ENCODE measurements at places on chromosomes 12 and 14.

DNA sequence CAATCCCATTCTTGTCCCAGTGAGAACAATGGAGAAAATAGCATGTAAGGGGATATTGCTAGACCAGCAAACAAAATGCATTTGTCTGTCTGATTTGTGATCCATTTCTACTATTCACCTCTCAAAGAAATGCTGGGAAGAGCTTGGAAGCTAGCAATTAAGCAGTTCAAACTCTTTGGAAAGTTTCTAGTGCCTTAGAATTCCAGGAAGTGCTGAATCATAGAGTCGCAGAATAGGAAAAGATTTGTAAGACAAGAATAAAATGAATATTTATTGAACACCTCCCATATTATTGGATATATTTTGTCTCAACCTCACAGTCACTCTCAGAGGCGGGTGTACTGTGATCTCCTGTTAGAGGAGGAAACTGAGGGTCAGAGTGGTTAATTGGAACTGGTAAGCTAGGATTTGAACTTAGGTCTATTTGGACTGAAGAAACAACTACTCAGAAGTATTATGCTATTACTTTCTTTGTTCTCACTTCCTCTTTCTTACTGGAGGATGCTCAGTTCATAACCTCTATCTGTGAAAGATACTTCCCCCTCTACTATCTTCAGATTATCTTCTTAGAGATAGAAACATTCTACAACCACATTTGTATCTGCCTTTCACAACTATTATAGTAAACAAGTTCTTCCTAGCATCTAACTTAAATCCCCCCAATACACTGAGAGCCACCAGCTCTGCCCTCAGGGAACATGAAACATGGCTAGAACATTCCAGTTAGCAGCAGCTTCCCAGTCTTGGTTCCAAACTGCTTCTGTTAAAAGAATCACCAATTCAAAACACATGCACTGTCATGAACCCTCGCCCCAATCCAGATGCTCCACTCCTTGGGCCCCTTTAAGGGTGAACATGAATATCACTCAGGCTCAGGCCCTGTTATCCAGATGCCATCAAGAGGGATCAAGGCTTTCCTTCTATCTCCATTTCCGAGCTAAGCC is 64.2 kb downstream of the DRAM1 start:
- H3K4me1 ChIP-seq = peaks cover 26% of the 10 kb centered on the region
- no peak for DNase-seq
- H3K4me3 ChIP-seq = no peak overlapping the region
- H3K36me3 ChIP-seq = peaks cover 10% of the 10 kb centered on the region

- no peaks in the 10 kb centered on the region for H3K36me3 ChIP-seq
- H3K27me3 ChIP-seq = peaks cover 6% of the 10 kb centered on the region
- no peak overlapping the region for H3K4me3 ChIP-seq
- DNase-seq = no peak
These were observed 38.5 kb upstream of the CD163 start for GRCh38 chr12:7542046-7542445.

GRCh38 chr12:105164068-105164467 is 56.5 kb downstream of the WASHC4 start:
- peaks cover 24% of the 10 kb centered on the region for H3K36me3 ChIP-seq
- no peaks in the 10 kb centered on the region for H3K4me1 ChIP-seq
- H3K27me3 ChIP-seq = no peaks in the 10 kb centered on the region
- no peak overlapping the region for H3K4me3 ChIP-seq
- DNase-seq = no peak

GRCh38 chr12:68530965-68531364 is 79.7 kb upstream of the RAP1B start:
- no peak overlapping the region for H3K27ac ChIP-seq
- H3K4me3 ChIP-seq = no peak overlapping the region

- peaks cover 6% of the 10 kb centered on the region for H3K4me1 ChIP-seq
- no peak for DNase-seq
- H3K36me3 ChIP-seq = peaks cover 33% of the 10 kb centered on the region
These were observed 17.0 kb downstream of the NPC2 start for GRCh38 chr14:74476107-74476506.

GRCh38 chr12:11500861-11501230 is 105.5 kb upstream of the PRB2 start:
- H3K4me1 ChIP-seq = peaks cover 15% of the 10 kb centered on the region
- peaks cover 25% of the 10 kb centered on the region for H3K27me3 ChIP-seq
- no peak for DNase-seq
- no peak overlapping the region for H3K4me3 ChIP-seq

DNA sequence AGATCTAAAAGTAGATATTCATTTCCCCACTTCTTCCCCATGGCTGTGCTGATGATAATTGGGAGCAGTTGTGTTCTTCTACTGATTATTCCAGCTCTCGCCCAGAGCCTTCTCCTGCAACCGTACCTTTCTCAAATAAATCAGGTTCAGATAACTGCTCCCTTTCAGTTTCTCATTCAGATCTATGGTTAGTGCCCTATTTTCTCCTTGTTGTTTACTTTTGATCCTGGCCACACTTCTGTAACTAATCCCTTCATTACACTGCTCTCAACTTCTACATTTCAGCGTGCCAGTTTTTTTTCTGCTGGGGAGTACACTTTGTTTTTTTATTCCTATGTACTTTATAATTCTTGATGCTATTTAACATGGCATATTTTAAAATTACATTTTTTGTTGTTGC is 2.8 kb upstream of the STRAP start:
- H3K4me3 ChIP-seq = no peak overlapping the region
- DNase-seq = no peak
- peaks cover 15% of the 10 kb centered on the region for H3K4me1 ChIP-seq
- H3K27me3 ChIP-seq = no peaks in the 10 kb centered on the region

- no peaks in the 10 kb centered on the region for H3K36me3 ChIP-seq
- no peaks in the 10 kb centered on the region for H3K4me1 ChIP-seq
- no peak overlapping the region for H3K27ac ChIP-seq
- no peak for DNase-seq
- peaks cover 5% of the 10 kb centered on the region for H3K27me3 ChIP-seq
These were observed 243.7 kb downstream of the C12orf75 start for GRCh38 chr12:105574056-105574715.

- H3K27ac ChIP-seq = no peak overlapping the region
- no peak overlapping the region for H3K4me3 ChIP-seq
- H3K27me3 ChIP-seq = peaks cover 2% of the 10 kb centered on the region
- peaks cover 4% of the 10 kb centered on the region for H3K4me1 ChIP-seq
- no peaks in the 10 kb centered on the region for H3K36me3 ChIP-seq
- DNase-seq = no peak
These were observed 17.6 kb upstream of the ELK3 start for GRCh38 chr12:96176575-96176974.

DNA sequence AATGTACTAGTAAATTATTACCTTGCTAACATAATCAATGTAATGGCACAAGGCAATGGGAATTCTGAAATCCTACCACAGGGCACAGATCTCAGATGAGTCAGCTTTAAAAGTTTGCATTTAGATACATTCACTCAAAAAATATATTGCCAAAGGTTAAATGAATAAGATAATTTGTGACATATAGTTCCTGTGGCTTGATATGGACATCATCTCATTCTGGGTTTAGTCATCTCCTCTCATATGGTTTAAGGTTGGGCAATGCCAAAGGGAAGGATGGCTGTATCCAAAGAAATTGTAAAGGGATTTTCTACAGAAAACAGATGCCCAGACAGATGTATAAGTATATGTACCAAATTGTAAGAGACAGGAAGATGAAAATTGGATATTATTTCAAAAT is 1065.0 kb downstream of the LRFN5 start:
- no peaks in the 10 kb centered on the region for H3K36me3 ChIP-seq
- H3K4me1 ChIP-seq = no peaks in the 10 kb centered on the region
- no peak for DNase-seq
- H3K4me3 ChIP-seq = no peak overlapping the region
- H3K27me3 ChIP-seq = no peaks in the 10 kb centered on the region

- peaks cover 15% of the 10 kb centered on the region for H3K4me1 ChIP-seq
- no peak overlapping the region for H3K4me3 ChIP-seq
- no peak overlapping the region for H3K27ac ChIP-seq
- DNase-seq = no peak
- no peaks in the 10 kb centered on the region for H3K27me3 ChIP-seq
- H3K36me3 ChIP-seq = peaks cover 8% of the 10 kb centered on the region
These were observed 5.5 kb downstream of the CSRNP2 start for GRCh38 chr12:51077930-51078329.

DNA sequence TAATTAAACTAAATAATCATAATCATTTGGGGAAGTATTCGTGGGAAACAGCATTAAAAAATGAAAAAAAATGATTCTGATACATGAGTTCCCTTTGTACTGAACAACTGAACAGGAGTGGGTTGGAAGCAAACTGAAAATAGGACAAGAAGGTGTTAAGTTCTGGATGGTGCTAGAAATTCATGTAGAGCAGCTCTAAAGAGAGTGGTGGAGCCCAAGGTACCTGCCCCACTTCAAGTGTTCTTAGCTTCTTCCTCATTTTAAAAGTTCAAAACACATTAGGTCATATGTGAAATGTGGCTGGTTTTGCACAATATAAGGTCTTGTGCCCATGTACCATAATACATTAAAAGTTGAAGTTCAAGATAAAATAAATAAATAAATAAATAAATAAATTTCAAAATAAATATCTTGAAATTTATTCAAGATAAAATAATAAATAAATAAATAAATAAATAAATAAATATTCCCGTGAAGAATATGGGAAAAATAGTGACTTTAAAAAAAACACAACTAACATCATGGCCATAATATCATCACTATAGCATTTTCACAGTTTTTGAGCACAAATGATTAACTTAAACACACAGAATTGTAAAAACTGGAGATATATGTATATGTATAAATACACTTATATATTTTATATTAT is 191.5 kb upstream of the PRKD1 start:
- no peak for DNase-seq
- no peak overlapping the region for H3K27ac ChIP-seq
- no peaks in the 10 kb centered on the region for H3K27me3 ChIP-seq
- H3K36me3 ChIP-seq = no peaks in the 10 kb centered on the region
- no peaks in the 10 kb centered on the region for H3K4me1 ChIP-seq

- H3K27ac ChIP-seq = no peak within 1 kb of the TSS
- H3K4me3 ChIP-seq = peak within 1 kb of the TSS; percentile 77
- H3K4me1 ChIP-seq = peaks cover 2% of the 10 kb centered on the region
- peaks cover 30% of the 10 kb centered on the region for H3K27me3 ChIP-seq
These were observed at the start of gene SLC24A4 for GRCh38 chr14:92323011-92323915. TSS of gene SLC24A4 (plus strand) at chr14:92323165. CDS start at chr14:92323831, 666 bp downstream.

DNA sequence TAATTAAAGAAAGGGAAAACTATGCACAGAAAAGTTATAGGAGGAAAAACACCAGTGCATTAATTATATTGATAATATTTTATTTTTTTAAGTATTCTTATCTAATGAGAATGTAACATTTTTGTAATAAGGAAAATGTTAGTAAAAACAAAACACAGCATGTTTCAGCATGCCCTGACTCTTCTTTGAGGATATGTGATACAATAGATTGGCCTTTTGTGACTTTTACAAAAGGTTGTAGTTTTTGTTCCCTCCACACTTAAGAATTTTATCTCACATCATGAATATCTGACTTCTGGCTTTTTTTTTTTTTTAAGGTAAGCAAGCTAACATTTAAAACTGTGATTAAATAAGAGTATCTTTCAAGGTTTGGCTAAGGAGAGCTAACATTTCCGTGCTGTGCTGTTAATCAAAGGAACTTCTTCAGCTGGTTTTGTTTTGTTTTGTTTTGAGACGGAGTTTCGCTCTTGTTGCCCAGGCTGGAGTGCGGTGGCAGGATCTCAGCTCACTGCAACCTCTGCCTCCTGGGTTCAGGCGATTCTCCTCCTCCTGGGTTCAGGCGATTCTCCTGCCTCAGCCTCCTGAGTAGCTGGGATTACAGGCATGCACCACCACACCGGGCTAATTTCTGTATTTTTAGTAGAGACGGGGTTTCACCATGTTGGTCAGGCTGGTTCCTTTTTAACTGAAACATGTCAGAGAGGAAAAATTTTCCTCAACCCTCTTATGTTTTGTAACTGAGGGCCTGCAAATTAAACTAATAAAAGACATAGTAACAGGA is 30.8 kb upstream of the RESF1 start:
- H3K27me3 ChIP-seq = no peaks in the 10 kb centered on the region
- peaks cover 2% of the 10 kb centered on the region for H3K36me3 ChIP-seq
- H3K4me1 ChIP-seq = peaks cover 27% of the 10 kb centered on the region
- peak overlapping the region; percentile 84 for H3K4me3 ChIP-seq
- H3K27ac ChIP-seq = peak overlapping the region; percentile 93

GRCh38 chr12:1518591-1519516 is 75.5 kb downstream of the FBXL14 start:
- H3K27ac ChIP-seq = no peak overlapping the region
- H3K4me3 ChIP-seq = no peak overlapping the region
- H3K27me3 ChIP-seq = peaks cover 21% of the 10 kb centered on the region
- DNase-seq = no peak
- H3K36me3 ChIP-seq = peaks cover 2% of the 10 kb centered on the region

GRCh38 chr14:102829016-102829548 is 51.8 kb downstream of the TRAF3 start:
- H3K27ac ChIP-seq = peak overlapping the region; percentile 53
- H3K36me3 ChIP-seq = peaks cover 22% of the 10 kb centered on the region
- peaks cover 40% of the 10 kb centered on the region for H3K4me1 ChIP-seq
- no peak overlapping the region for H3K4me3 ChIP-seq

DNA sequence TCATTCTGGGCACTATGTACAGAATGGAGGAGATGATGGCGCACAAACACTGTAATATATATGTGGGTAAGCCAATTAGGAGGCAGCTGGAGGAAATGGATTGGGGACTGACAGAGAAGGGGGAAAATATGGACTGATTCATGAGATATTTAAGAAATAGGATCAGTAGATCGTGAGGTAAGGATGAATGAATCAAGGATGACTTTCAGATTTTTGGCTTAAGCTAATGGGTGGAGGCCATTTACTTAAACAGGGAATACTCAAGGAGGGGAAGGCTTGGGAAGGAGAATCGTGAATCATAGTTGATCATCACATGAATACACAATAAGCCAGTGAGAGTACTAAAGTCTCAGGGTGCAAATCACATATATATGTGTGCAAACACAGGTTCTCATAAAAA is 11.2 kb upstream of the GNPNAT1 start:
- no peak overlapping the region for H3K27ac ChIP-seq
- H3K4me1 ChIP-seq = peaks cover 5% of the 10 kb centered on the region
- no peak for DNase-seq
- H3K4me3 ChIP-seq = no peak overlapping the region

DNA sequence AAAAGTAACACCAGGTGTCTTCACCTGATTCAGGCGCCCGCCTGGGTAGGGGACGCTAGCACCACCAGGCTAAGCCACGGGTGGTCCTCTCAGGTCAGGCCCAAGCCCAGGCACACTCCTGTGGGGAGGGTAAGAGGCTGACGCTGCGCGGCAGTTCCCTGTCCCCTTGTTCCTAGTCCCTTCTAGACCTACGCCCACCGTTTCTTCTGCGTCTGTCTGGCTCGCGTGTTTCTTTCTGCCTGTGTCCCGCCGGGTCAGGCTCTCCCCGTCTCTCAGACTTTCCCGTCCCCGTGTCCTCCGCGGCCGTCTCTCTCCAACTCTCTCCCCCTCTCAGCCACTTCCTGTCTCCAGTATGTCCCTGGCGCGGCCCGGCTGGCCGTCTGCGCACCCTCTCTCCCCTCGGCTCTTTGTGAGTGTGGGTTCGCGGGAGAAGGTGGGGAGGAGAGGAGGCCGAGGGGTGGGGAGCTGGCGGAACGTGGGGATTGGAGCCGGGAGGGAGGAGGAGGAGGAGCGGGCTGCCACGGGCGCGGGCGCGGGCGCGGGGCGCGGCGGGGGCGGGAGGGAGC is 3.1 kb upstream of the TNS2 start:
- no peaks in the 10 kb centered on the region for H3K36me3 ChIP-seq
- DNase-seq = peak; percentile 51
- peak overlapping the region; percentile 83 for H3K27ac ChIP-seq
- H3K4me1 ChIP-seq = peaks cover 7% of the 10 kb centered on the region
- no peaks in the 10 kb centered on the region for H3K27me3 ChIP-seq

- peak overlapping the region; percentile 43 for H3K27ac ChIP-seq
- H3K27me3 ChIP-seq = no peaks in the 10 kb centered on the region
- DNase-seq = no peak
- peaks cover 61% of the 10 kb centered on the region for H3K4me1 ChIP-seq
These were observed 69.8 kb downstream of the NCOR2 start for GRCh38 chr12:124497658-124498057.

All from memory B cell (primary cell).